ENCODE measurements at places on chromosomes 7 and 10. TPM values are rescaled to one million over a fixed set of nuclear protein-coding genes. Genes with fewer than 3 reads are reported as not detected.

Gene SORBS1
- 854 TPM for total RNA-seq

Gene GIMAP8
- total RNA-seq, result 22.0 TPM

Gene GPR15LG
- total RNA-seq, result not detected

Gene PNLIPRP3
- not detected for total RNA-seq

Gene FGFBP3
- 1.1 TPM for total RNA-seq

Gene PDE1C
- total RNA-seq, result 2.2 TPM

Gene HOXA13
- 1.9 TPM for total RNA-seq

Gene VIPR2
- 4.6 TPM for total RNA-seq

Gene CFAP70
- 2.5 TPM for total RNA-seq

Gene C10orf67
- not detected for total RNA-seq

Gene TET1
- total RNA-seq, result 5.7 TPM

Gene CHAT
- total RNA-seq, result not detected

Gene SAP25
- 2.3 TPM for total RNA-seq

Gene ABCA13
- total RNA-seq, result 0.67 TPM

Gene SPDYE1
- not detected for total RNA-seq

Gene C7orf33
- total RNA-seq, result not detected

Gene YWHAG
- 297 TPM for total RNA-seq

Gene ST8SIA6
- 0.35 TPM for total RNA-seq

Gene DNAH11
- total RNA-seq, result 0.26 TPM

Gene PROSER2
- 9.1 TPM for total RNA-seq

Gene LIPA
- total RNA-seq, result 210 TPM

Gene PTPRE
- 49.7 TPM for total RNA-seq

Gene FAM131B
- total RNA-seq, result 1.8 TPM

Gene CALD1
- 227 TPM for total RNA-seq

Gene PMPCB
- 43.8 TPM for total RNA-seq

Gene CCL24
- not detected for total RNA-seq

Gene CREB5
- total RNA-seq, result 45.3 TPM

Gene H2BK1
- total RNA-seq, result not detected

Gene CPA4
- 3.2 TPM for total RNA-seq

Gene SH2D4B
- 0.35 TPM for total RNA-seq

Gene CPA2
- 2.2 TPM for total RNA-seq

Gene ZNF107
- 4.0 TPM for total RNA-seq

Gene NPY
- total RNA-seq, result not detected

Gene CDC14C
- total RNA-seq, result not detected

Gene ENKUR
- not detected for total RNA-seq

Gene TAS2R41
- total RNA-seq, result not detected

Gene TAS2R3
- total RNA-seq, result 0.61 TPM

Gene SPDYE9
- not detected for total RNA-seq

Gene C10orf105
- total RNA-seq, result 0.22 TPM

Gene ERCC6
- 15.5 TPM for total RNA-seq

Data from mesenteric fat pad (tissue), 1 donor.